ENCODE measurements at places on chromosomes 7 and 10.

DNA sequence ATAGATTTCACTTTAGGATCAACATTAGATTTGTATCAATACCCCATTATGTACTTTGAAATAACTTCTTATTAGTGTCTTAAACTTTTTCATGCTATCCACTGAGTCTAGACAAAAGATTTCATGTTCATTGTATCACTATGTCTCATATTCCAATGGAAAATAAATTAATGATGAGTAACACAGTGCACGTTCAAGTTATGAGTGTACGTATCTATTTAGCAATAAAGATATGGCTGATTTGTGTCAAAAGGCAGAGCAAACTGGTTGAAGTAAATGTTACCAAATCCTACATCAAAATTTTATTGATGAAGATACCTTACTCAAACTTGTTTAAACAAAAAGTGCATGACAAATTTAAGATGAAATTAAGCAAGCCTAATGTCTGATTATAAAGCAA is 102.4 kb downstream of the SEMA3E start:
- DNase-seq: no peak

DNA sequence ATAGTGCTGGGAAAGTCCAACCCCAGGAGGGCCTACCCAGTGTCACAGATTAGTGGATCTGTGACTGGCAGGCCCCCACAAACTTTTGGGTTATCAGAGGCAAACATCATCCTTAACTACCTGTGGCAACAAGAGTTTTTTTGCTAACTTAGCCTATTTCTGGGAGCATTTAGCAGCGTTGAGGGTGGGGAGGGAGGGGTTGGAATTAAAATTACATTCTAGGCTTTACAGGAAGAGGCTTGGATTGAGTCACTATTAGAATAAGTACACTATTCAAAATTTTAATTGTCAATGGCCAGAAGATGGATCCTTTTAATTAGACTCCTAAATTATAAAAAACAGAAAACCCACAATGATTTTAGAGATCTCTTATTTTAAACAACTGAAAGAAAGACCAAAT is 267.9 kb upstream of the NPSR1 start:
- DNase-seq: no peak

- DNase-seq: peak; percentile 75
Measured at GRCh38 chr7:108448584-108449505, 7.4 kb downstream of the NRCAM start.

DNA sequence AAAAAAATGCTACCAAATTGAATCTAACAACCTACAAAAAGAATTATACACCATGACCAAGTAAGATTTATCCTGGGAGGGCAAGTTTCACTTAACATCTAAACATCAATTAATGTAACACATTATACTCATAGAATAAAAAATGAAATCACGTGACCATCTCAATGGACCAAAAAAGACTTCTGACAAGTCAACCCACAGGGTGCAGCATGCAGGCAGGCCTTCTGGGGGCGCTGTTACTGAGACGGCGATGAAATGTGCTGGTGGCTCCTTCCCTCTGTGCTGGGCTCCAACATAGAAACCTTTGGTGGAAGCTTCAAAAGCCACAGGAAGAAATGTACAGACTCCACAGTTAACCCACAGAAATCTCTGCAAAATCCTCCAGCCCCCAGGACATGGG is 103.1 kb downstream of the INHBA start:
- DNase-seq: no peak

DNA sequence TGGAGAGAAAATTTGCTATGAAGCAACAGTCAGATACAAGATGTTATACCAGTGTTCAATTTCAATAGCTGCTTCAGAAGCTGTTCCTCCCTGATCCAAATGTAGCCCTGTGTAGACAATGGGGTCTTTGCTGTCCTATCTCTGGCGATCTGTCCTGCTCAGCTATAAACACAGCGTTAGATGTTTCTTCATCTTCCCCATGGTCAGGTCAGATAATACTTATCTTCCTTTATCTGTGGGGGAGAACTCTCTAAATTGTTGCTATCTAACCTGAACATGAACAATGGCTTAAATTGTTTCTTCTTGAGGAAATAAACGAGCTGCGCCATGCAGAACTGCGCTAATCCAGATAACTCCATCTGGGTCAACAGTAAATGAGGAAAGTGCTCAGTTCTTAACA is 15.6 kb upstream of the KIAA1217 start:
- no peak for DNase-seq

GRCh38 chr10:72085166-72085565 is 3.2 kb downstream of the SPOCK2 start:
- peak; percentile 63 for DNase-seq

- DNase-seq: no peak
Measured at GRCh38 chr10:21144047-21144446, 246.9 kb upstream of the NEBL start.

DNA sequence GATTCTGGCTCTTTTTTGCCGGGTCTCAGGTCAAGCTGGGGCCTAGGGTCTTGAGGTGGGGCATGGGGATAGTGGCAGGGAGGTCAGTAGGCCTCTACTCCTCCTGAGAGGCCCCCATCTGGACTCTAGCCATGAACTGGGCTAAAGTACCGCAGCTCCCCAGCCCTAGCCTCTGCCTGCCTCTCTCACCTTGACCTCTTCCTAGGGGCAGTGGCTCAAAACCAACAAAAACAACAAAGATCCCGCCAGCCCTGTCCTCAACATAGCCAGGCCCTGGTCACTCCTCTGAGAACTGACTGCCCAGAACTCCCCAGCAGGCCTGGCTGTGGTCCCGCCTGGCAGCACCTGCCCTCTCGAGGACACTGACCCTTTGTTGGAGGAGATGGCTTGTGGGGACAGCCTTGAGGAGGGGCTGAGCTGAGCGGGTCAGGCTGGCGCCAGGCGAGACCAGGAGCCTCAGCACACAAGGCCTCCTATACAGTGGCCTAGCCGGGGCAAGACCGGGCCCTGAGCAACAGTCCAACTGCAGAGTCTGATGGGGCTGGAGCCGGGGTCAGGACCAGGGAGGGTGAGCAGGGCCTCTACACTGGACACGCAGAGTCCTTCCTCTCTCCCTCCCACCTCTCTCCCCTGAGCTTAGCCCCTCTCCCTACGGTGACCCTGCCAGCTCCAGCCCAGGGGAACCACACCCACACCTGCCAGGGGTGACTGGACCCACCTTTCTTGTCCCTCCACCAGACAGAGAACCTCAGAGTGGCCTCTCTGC is 11.6 kb upstream of the PPIF start:
- DNase-seq: no peak

- DNase-seq: peak; percentile 48
Measured at GRCh38 chr7:121385800-121386179, 10.3 kb downstream of the FAM3C start.

All from NCI-H524 (cell line).